Suppressor macrophage (primary cell): ENCODE measurements at places on chromosomes 13 and 19.

GRCh38 chr13:25906191-25906661, 145.6 kb downstream of the SHISA2 start:
- DNase-seq = peak; percentile 20

- no peak for DNase-seq
These were observed 45.4 kb downstream of the PEPD start for GRCh38 chr19:33476151-33476707.

- peak; percentile 63 for DNase-seq
These were observed 72.6 kb upstream of the SERP2 start for GRCh38 chr13:44300895-44301638.

DNA sequence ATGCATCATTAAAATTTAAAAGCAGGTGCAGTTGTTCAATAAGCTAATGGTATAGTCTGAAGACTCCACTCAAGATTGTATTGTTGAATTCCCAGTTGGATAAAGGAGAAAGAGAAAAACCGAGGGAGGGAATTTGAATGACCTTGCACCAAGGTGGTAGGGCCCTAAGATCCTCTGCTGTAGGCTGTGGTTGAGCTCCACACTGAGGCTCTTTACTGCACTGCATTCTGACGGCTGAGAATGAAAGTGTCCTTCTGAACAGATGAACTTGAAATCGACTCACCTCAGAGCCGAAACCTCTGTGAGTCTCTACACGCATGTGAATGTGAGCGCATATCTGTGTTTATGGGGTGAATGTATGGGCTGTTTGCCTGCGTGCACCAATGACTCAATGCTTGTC, 388.9 kb upstream of the DACH1 start:
- peak; percentile 2 for DNase-seq

- DNase-seq = no peak
These were observed 90.4 kb downstream of the COL4A1 start for GRCh38 chr13:110216398-110217041.

- peak; percentile 32 for DNase-seq
These were observed 3.3 kb upstream of the USP12 start for GRCh38 chr13:27174766-27175455.

DNA sequence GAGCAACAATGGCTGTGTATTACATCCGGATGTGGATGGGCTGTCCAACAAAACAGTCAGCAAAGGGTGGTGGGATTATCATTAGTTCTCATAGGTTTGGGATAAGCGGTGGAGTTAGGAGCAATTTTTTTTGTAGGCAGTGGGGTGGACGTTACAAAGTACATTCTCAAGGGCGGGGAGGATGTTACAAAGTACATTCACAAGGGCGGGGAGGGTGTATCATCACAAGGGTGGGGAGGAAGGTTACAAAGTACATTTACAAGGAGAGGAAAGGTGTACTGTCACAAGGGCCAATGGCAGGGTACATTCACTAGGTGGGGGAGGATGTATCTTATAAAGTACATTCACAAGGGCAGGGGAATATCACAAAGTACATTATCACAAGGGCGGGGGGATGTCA, 20.8 kb upstream of the ZNF561 start:
- no peak for DNase-seq

- no peak for DNase-seq
These were observed 20.7 kb downstream of the TBC1D4 start for GRCh38 chr13:75461314-75461713.

DNA sequence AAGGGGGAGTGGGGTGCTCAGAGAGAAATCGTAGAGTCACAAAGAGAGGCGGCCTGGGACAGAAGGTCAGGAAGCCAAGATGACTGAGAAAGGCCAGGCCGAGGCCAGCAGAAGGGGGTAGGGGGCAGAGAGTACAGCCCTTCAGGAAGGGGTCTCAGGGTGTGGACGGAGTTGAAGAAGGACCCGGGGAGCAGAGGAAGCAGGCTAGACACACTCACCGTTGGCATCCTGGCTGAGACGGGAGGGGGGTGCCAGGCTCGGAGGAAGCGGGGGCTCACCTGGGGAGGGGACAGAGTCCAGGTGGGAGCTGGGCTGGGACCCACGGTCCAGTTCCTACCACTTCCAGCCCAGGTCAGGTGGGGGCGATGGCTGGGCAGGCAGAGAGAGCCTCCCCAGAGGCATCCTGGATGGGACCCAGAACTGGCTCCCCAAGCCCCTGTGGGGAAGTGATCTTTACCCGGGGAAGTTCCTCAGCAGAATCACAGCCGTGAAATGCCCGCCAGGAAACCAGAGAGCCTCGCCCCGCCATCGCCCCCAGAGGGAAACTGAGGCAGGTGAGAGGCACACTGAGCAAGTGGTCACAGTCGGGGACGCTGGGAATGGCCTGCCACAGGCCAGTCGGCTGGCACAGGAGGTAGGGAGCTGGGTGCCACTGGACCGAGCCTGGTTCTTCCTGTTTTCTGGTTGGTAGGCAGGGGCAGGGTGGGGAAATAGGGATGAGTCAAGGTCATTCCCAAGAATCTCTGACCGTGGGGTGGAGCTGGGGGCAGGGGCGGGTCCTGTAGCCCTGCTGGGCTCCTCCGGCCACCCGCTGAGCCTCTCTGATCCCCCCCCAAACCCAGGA, 1.4 kb downstream of the MATK start:
- DNase-seq = peak; percentile 87

GRCh38 chr13:28620011-28620830, 38.7 kb upstream of the POMP start:
- DNase-seq = no peak

GRCh38 chr19:33240181-33240771, 14.6 kb upstream of the SLC7A10 start:
- DNase-seq = no peak

- DNase-seq = peak; percentile 70
These were observed 10.5 kb downstream of the PEAK3 start for GRCh38 chr19:2271234-2272103.

- DNase-seq = no peak
These were observed 824 bp upstream of the ZNF331 start for GRCh38 chr19:53537121-53537520.

DNA sequence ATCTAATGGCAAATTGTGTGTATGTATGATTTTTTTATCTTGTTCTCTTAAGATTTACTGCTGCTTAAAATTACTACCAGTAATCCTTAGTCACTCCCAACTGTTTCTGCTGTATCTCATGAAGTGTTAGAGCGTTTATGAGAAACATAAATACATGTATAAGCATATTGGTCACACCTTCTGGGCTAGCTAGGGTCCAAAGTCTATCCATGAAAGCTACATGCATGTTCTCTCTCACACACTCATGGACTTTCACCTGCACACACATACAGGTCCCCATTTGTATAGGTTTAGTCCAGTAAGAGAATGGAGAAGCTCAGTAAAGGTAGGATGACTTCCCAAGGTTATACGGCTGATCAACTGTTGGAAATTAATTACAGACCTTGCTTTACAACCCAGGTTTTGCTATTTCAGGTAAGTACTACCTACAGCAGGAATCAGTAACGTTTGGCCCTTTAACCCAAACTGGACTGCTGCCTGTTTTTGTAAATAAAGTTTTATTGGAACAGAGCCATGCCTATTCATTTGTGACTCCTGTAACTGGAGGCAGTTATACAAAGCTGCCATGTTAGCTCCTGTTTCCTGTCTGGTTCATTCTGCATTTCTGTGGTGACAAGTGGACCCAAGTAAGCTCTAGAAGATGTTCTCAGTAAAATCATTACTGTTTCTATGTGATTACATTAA, 15.3 kb downstream of the METTL21C start:
- DNase-seq = no peak

GRCh38 chr13:32036757-32037156, 5.2 kb downstream of the FRY start:
- peak; percentile 9 for DNase-seq

DNA sequence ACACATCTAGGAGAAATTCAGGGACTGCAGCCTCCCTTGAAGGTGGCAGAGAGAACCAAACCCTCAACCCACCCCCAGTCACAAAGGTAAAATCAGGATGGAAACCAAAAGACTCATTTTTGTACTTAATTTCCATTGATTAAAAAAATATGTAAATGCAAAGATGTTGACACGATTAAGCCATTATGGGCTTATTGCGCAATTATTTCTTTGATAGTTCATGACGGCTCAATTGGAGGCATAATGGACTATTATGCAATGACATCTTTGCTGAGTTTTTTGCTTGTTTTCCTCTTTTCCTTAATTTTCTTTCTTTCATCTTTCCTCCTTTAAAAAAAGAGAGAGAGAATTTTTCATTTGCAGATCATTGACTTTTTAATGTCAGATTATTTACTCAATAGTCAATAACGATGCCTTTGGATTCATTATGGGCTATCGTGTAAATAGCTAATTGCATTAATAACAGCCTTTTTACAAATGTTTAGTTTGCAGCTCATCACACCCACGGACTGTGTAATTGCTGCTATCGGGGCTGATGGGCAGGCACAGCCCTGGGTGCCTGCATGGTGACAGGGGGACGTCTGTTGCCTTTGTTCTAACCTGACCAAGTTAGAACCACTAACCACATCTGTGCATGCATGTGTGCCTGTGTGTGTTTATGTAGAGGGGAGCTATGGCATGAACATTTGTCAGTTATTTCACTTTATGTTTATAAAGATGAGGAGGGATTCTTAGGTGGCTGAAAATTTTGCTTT, 482.4 kb upstream of the TSHZ3 start:
- no peak for DNase-seq

- DNase-seq = peak; percentile 33
These were observed 1.8 kb upstream of the CEACAM8 start for GRCh38 chr19:42596391-42597072.

DNA sequence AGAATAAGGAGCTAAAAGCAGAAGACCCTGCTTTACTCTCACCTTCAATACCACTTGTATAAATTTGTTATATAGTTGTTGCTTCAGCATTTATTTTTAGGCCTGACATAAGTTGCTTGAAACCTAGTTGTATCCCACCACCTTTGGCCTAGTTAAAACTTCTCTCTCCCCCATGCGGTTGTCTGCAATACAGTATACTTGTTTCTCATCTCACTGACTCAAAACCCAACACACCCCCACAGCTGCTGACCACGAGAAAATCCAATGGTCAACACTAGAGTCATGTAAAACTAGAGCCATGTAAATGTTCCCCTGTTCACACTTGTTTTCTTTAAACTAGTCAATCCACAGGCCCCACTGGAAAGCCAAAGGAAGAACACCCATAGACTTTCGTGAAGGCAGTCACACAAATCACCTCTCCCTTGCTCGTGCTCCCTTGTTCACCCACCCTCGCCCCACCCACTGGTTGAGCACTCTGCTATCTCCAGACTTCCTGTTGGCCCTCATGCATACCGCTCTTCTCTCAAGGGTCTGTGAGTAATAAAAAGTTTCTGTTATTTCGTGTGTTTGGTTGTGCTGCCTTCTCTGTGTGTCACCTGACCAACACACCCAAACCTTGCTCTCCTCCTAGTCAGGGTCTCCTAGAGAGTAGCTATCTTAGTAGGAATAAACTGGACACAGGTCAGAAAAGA, 12.9 kb upstream of the CCDC169 start:
- DNase-seq = peak; percentile 6

DNA sequence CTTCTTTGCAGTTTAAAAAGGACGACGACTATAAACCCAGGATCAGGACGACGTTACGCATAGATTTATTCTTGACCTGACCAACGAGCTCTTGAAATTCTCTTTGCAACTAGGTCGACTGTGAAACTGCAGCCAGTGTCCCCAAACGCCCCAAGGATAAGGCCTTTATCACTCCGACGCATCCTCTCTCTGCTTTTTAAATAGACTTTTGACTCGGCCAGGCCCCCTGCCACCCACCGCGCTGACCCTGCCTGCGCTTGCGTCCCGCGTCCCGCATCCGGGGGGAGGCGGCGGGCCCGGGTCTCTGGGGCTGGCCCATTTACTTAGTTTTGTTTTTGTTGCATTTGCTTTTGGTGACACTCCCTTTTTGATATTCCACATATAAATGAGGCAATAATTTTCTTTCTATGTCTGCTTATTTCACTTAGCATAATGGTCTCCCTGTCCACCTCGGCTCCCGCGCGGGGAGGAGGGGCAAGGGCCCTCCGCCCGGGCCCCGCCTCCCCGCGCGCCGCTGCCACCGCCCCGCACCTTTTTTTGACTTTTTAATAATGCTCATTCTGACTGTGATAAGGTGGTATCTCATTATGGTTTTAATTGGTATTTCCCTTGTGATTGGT, 17.4 kb downstream of the RB1 start:
- no peak for DNase-seq

GRCh38 chr13:24179486-24179850, 18.9 kb downstream of the SPATA13 start:
- DNase-seq = no peak

DNA sequence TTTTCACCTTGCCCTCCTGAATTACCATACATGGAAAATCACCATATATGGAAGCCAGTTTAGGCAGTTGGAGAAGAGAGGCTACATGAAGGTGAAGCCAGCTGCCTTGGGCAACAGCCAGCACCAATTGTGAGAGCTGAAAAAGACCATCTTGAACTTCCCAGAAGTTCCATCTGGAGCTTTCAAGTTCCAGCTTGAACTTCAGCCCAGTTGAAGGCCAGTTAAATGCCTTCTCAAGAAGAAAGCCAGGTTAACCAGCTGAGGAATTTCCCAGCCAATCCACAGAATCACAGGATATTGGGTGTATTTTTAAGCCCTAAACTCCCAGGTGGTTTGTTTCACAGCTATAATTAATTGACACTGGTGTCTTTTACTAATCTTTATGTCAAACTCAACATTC, 713.6 kb upstream of the MIR17HG start:
- DNase-seq = no peak

- DNase-seq = no peak
These were observed 83.0 kb downstream of the NUFIP1 start for GRCh38 chr13:44906230-44906629.

DNA sequence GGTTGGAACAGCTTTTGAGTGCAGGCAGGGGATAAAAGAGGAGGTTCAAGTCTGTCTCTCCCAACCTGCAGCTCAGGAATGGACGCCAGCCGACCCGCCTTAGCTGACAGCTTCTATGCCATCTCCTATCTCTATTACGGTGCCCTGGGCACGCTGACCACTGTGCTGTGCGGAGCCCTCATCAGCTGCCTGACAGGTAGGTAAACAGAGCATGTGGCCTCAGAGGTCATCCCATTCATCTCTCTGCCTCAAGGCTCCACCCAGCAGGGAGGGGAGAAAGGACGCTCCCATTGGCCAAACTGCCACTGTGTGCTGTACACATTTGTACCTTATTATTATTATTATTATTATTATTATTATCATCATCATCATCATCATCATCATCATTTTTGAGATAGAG, 16.5 kb downstream of the SLC5A5 start:
- no peak for DNase-seq

DNA sequence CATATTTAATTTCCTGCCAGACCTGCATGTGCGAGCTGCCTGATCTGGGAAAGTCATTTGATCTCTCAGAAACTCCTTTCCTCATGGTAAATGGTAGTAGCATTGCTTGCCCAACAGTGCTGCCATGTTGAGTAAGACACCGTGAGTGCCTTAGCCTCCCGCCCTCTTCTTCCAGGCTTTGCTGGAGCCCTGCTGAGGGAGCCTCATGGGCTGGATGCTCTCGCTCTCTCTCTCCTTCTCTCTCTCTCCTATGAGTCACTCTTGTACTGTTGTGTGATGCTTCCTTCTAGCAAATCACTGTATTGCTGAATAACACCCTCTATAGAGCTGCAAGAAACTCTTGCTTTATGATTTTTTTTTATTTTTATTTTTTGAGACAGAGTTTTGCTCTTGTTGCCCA, 365.5 kb downstream of the UQCRFS1 start:
- no peak for DNase-seq
